ENCODE measurements at places on chromosomes 16 and 17.
A peak's percentile ranks its signal among the peaks of the same experiment; 100 is the strongest.

GRCh38 chr17:3727041-3727440, 3.3 kb downstream of the HASPIN start:
- DNase-seq = no peak

GRCh38 chr17:12349297-12349696, 316.4 kb upstream of the MYOCD start:
- DNase-seq = no peak

DNA sequence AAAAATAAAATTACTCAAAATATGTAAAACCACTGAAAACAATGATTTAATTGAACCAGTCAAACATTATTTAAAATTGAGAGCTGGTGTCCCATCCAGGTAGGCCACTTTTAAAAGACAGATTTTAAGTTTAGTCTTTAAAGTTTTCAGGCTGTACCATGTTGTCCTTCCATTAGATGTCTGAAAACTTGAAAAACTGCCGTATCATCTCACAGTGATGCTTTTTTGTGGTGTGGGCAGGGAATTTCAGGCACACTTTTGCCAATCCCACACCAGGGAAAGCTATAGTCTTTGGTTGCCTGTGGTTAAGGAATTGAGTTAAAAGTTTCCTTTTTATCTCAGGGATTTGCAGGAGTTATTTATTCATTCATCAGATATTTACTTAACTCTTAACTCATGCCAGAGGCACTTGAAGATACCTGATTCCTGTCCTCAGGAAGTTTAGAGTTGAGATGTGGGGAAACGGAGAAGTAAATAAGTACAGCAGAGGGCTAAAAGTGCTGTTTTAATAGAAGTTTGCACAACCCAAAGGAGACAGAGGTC, 3.2 kb downstream of the SNTB2 start:
- DNase-seq = no peak

DNA sequence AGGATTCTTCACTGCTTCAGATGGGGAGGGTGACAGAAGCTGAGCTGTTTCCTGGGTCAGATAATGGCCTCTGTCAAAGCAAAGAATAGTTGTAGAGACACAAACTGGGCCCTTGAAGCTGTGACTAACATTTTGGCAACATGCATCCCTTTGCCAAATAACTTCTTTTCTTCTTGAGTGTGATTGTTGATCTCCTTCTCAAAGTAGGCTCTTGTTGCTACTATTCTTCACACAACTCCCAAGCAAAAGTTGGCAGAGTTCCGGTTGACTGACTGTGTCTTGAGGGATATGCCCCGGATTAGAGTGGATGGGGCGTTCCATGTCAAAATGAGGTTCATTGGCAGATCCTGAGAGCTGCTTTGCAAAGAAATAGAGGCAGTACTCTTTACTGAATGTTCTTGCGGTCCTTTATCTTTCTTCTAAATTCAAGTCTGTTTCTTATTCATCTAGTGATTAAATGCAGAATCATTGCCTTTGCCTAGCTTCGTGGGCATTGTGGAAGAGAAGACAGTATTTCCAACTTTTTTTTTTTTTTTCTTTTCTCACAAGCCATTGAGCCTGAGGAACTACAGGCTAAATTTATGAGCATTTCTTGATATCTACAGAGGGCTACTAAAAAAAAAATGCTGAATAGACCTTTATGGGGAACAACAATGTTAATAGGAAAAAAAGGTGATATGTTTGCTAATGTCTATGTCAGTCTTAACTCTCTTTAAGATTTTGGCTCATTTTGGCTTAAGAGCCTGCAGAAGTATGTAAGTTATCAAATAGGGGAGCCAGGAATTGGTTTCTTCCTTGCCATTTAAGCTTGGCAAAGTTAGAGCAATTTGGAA, 5.8 kb downstream of the WIPF2 start:
- no peak for DNase-seq

DNA sequence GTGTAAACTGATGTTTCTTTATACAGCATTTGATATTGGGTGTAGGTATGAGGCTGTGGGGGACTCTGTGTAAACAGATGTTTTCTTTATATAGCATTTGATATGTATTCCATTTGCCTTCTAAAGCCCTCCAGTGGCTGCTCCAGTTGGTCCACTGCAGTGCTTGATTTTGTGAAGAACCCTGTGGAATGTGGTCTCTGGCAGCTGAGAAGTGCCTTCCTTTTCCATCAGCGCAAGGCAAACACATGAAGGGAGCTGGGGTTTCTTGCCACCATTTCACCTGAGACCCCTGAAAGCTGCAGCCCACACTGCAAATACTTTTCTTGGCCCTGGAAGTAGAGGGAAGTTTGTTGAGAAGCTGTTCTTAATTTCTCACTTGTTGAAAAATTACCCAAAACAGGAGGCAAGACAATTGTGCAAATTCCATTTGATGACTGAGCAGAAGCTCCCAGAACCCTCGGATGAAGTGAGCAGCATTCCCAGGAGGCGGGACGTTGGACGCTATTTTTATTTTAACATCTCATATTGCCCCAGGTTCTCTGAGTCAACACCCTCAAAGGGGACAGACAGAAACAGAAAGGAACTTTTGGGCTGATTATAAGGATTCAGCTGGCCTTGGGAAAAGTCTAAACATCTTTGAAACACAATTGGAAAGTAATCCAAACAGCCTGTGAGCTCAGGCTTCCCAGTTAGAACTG, 158.5 kb upstream of the RPH3AL start:
- no peak for DNase-seq

DNA sequence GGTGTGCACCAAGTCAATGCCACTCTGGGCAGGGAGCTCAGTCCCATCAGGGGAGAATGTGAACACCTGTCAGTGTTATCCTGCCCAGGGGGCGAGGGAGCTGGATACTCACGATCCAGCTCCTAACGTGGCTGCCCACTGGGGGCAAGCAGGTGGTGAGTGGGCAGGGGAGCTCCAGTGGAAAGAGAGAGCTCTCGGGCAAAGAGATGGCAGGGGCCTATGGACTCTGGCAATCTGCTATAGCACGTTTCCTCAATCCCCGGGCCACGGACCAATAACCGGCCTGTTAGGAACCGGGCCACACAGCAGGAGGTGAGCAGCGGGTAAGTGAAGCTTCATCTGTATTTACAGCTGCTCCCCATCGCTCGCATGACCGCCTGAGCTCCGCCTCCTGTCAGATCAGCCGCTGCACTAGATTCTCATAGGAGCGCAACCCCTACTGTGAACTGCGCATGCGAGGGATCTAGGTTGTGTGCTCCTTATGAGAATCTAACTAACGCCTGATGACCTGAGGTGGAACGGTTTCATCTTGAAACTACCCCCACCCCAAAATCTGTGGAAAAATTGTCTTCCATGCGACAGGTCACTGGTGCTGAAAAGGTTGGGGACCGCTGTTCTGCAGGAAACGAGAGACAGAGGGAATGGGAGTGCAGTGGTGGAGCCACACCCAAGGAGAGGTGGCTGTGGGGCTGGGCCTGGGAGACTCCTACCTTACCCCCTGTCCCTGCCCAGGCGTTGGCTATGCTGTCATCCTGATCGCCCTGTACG, 15.6 kb downstream of the SLC6A2 start:
- no peak for DNase-seq

DNA sequence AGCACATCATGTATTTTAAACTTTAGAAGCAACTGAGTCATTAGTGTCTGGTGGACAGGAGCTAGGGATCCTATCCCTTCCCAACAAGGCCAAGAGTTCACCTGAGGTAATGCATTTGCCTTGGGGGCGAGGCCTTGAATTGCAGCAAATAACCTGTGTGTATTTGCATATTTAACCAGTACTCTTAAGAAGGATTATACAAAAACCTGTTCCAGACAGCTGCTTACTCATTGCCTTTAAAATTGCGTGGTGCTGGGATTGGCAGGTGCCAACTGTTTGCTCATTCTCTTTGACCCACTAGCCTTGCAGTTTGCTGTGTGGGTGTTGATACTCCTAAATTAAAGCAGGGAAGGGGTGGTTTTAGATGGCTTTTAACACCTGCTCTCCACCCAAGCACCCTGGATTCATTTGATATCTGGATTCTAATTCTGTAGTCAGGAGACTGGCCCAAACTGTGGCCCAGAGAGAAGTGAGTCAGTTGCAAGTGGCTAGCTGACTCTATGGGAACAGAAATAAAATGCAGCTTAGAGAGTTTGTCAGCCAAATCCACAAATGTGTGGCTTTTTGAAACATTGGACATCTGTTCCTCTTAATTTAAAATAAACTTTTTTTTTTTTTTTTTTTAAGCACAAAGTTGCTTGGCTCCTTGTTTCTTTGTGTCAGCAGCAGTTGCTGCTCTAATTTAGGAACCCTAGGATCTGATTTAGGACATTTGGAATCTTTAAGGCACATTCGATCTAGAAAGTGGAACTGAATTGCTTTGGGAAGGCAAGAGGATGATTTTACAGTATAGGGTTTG, 46.9 kb downstream of the TUBD1 start:
- DNase-seq = peak; percentile 74

DNA sequence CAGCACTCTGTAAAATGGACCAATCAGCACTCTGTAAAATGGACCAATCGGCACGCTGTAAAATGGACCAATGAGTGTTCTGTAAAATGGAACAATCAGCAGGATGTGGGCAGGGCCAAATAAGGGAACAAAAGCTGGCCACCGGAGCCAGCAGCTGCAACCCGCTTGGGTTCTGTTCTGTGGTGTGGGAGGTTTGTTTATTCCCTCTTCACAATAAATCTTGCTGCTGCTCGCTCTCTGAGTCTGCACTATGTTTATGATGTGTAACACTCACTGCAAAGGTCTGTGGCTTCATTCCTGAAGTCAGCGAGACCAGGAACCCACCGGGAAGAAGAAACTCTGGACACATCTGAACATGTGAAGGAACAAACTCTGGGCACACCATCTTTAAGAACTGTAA, 20.5 kb downstream of the TMEM100 start:
- DNase-seq = no peak

GRCh38 chr16:84718-85406, 6.8 kb downstream of the MPG start:
- DNase-seq = peak; percentile 70

DNA sequence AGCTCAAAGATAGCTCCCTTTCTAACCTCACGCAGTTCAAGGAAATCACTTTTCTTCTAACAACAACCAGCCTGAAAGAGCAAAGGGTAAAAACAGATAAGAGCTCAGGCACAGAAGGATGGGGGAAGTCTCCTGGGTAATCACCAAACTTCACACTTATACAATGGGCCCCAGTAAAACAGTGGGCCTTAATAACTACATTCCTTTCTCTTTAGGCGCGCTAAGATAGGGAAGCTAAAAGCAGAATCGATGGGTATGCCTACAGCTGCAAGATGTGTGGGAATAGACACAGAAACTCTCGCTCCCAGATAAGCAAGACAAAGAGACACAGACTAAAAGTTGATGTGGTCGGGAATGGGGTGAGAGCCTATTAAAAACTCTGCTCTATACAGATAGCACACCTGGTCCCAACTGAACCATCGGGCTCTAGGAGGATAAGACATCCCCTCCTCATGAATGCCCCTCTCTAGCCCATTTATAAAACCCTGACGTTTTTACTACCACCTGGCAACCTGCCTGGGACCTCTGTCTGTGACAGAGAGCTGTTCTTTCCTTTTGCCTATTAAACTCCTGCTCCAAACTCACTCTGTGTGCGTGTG, 826 bp downstream of the LYZL6 start:
- DNase-seq = no peak

DNA sequence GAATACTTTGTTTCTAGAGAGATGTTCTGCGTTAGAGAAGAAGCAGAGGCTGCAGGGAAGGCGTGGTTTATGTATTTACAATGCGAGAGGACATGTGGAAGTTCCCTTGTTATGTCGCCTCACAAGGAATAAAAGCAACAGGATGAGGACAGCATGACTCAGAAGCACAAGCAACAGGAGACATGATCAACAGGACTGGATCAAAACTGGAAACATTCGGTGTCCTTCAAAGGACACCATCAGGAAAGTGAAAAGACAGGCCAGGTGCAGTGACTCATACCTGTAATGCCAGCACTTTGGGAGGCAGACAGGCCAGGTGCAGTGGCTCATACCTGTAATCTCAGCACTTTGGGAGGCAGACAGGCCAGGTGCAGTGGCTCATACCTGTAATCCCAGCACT, 52.6 kb downstream of the CCDC57 start:
- no peak for DNase-seq

GRCh38 chr16:5205361-5206040, 107.9 kb upstream of the EEF2KMT start:
- no peak for DNase-seq

DNA sequence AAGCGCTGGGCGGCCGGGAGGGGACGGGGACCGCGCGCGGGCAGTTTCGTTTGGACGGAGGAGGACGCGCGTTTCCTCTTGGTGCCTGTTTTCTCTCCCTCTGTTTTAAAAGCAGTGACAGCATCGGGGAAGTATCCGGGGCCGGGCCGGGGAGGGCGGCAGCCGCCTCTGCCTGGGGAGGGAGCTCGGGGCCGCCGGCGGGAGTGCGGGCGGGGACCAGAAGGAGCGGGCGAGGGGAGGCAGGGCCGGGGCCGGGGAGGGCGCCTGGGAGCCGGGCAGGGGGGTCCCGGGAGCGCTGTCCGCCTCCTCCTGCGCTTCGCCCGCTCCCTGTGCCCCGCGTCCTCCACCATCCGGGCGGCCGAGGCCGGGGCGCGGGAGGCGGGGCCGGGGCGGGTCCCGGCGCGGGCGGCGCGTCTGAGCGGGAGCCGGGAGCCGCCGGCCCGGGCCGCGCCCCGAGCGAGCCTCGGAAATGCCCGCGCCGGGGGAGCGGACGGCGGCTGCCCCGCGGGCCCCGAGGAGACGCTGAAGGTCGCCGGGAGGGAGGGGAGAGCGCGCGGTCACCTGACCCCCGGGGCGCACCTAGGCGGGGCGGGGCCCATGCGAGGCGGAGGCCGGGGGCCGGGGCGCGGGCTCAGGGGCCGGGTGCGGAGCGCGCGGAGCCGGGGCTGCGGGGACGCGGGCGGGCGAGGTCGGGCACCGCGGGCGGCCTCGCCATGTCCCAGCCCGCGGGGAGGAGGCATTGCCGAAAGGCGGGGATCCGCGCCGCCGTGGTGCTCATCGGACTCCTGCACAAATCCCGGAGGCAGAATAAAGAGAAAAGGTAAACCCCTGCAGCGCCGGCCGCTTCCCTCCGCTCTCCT, 57.3 kb downstream of the RAP1GAP2 start:
- no peak for DNase-seq

- DNase-seq = no peak
These were observed 21.2 kb downstream of the ATP6V0D1 start for GRCh38 chr16:67459861-67460150.

DNA sequence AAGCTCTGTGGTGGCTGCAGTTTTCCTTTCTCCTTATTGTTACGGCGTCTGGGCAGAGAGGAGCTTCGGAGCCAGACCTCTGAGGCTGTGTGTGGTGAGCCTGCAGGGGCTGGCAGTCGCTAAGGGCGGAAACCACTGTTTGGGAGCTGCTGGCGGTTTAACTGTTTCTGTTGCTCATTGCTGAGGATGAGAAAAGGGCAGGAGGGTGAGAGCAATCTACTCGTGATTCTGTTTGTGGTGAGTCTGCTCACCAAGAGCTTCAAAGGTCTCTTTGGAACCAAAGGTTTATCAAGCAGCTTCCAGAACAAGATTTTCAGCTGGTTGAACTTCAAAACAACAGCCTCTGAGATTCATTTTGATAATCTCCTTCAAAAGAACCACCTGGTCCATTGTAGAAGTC, 143.9 kb downstream of the ANKFN1 start:
- DNase-seq = no peak

GRCh38 chr16:81956213-81956948, 54.9 kb downstream of the SDR42E1 start:
- DNase-seq = no peak
